HT1080 (cell line): ENCODE measurements at places on chromosomes 7 and 10.

DNA sequence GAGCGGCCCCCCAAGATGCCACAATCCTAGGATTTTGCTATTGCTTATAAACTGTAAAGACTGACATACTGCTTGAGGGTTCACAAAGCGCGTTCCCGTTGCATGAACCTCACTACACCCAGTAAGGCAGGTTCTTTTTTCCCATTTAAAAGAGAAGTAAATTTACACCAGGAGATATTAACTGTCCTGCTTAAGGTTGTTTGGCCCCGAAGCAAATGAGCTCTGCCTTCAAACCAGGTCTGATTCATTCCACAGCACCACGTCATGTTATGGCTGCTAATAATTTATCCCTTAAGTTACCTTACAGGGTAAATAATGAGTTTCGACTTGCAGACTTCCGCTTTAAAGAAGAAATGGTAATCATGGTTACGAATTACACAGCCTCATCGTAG is 559 bp upstream of the FKBP14 start:
- no peak for DNase-seq

DNA sequence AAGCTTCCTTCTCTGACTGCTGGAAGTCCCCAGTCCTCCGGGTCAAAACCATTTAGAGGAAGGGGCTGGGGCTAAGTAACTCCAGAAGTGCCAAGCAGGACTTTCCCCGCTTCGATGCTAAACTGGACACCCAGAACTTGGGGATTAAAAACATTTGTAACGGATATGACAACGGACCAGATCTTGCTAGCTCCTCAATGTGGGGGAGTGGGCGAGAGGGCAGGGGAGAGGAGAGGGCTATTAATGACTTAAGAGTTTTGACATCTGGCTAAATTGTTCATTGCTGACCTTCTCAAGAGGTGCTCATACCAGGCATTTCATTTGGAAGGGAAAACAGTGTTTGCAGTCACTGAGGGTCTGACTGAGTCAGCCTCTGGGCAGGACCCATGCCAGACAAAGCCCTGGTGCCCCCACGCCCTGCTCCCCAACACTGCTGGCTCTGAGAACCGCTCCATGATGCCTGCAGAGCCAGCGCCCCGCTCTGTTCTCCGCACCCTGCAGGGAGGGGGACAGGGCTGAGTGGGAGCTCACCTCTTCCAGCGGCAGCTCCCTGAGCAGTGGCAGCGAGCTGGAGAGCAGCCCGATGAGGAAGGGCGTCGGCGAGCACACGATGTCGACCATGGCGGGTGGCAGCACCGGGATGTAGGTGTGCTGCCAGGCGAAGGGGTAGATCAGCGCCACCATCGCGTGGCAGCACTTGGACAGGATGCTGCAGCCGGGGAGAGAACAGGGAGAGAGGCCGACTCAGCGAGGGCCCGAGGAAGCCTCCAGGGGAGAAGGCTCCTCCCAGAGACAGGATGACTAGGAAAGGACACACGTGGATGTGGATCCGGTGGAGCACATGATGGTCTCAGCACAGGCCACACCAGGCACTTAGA is 47.7 kb upstream of the MKRN1 start:
- DNase-seq = peak; percentile 30

GRCh38 chr10:107269626-107270025 is 105.1 kb upstream of the SORCS1 start:
- DNase-seq = no peak

- no peak for DNase-seq
These were observed 108.1 kb downstream of the ITGB8 start for GRCh38 chr7:20438694-20439376.

GRCh38 chr7:145156834-145157233 is 321.0 kb upstream of the TPK1 start:
- no peak for DNase-seq

DNA sequence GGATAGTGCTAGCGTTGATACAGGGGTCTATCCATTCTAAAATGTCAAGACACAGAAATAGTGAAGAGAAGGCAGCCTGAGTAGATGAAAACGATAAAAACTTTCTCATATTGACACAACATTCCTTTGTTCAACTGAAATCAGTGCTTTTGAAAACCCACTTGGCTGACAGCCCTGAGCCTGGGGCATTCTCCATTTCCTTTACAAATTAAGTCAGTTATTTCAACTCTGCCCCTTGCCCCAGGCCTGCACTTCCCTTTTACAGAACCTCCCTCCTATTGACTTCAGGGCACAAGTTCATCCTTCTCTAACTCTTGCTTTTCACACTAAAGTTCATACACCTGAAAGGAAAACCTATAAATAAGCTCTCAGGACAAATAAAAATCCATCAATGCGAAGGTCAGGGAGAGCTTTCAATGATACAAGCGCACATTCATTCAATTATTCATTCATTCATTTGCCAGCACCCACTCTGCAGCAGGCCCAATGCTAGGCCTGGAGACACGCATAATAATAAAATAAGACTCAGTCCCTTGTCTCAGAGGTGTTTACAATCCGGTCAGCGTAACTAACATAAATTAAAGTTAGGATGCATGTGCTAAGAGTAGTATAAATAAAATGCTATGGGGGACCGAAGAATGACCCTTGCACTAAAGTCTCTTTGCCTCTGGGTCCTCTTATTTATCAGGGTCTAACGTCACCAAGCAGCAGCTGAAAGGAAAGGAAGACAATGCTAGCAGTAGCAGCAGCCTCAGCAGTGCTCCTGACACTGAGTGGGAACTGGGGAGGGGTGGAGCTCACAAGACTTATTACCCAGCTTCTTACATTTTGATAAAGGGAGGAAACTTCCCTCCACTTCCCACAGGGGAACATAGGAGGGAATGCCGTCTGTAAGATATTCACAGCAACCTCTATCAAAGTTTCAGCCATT is 134.8 kb downstream of the PDE1C start:
- no peak for DNase-seq

GRCh38 chr10:30437031-30437841 is 3.3 kb downstream of the MAP3K8 start:
- no peak for DNase-seq

GRCh38 chr7:98875501-98875900 is 2.8 kb upstream of the TRRAP start:
- no peak for DNase-seq

DNA sequence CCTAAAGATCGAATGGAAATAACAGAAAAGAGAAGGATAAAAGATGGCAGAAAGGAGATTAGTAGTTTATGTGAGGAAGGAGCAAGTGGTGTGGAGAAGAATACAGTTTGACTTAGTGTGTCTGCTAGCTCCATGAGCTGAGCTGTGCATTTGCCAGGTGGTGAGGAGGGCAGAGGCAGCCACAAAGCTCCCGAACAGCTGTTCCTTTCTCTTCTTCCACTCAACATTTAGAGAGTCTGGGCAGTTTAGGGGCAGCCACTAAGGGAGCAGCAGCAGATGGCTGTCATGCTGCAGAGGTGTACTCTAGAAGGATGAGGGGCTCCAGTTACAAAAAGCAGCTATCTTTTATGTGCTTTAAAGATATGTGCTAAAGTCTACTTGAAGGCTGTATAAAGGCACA is 674.4 kb downstream of the GRM8 start:
- DNase-seq = no peak

DNA sequence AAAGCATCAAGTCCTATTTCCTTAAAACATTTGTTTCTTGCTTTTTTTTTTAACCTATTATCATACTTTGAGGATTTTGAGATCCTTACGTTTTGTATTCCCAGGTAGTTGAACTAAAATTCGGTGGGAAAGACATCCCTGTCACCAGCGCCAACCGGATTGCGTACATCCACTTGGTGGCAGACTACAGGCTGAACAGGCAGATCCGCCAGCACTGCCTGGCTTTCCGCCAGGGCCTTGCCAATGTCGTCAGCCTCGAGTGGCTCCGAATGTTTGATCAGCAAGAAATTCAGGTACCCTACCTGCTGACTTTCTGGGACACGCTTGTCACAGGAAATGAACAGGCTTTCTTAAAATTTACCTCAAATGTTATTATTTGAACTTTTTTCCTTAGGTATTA is 83.0 kb upstream of the DNAJB6 start:
- DNase-seq = no peak
